ENCODE measurements at places on chromosomes 13 and 19.

DNA sequence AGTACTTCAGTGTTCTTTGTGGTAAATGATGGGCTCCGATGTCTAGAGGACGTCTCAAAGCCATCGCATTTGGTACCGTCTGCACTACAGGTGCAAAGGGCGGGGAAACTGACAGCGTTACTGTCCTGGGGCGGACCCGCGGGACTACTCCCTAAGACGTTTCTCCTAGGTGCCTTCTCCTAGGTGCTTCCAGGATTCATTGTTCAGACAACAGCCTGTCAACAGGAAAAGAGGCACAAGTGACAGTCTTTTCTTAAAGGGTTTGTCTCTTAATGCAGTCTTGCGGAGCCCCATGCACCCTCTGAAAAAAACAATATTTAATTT lies 1.4 kb downstream of the SERTM1 start:
- DNase-seq, result no peak

DNA sequence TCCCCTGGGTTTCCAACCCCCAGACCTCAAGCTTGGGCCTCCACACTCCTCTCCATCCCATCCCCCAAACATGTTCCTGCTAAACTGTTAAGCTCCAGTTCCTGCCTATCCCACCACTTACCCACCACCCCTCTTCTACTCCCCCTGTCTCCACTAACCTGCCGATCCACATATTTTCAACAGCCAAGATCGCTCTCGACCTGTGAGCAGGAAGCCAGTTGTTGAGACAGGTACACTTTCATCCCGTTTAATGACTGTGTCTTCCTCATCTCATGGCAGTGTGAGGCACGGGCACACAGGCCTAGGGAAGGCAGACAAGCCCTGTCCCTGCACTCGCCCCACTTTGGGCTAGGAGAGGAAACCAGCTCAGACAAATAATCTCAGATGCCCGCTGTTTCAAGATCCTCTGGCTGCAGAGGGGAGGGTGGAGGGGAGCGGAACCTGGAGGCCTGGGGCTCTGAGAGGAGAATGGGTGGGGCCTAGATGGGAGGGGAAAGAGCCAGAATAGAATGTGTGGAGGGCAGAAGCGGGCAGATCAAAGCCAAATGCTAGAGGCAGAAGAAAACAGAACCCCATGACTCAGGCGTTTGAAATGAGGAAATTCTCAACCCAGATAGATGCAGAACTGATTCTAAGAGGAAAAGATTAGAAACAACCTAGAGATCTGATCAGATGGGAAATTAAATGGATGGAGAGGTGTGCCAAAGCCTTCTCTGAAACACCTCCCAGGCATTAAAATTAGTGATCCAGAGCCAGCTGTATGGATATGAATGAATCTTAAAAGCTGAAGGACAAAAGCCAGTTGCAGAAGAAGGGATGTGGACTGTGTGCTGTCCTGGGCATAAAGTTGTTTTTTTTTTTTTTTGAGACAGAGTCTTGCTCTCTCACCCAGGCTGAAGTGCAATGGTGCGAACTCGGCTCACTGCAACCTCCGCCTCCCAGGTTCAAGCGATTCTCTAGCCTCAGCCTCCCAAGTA lies 16.9 kb upstream of the CYP2S1 start:
- DNase-seq, result peak; percentile 39

DNA sequence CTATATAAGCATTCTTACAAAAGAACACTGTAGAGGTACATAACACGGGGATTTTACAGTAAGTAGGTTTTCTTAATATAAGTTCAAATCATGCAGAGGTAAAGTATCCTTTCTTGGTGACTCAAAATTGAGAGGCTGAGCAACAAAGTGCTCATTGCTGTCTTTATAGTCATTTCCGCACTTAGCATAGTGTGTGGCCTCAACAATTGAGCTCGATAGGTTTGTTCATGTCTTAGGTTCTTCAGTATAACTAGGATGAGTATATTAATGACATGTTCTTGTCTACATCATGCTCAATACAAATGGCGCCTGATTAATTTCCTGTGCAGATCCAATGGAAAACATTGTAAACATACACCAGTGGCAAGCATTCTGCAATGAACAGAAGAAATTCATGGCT lies 1.4 kb downstream of the WDFY2 start:
- DNase-seq, result peak; percentile 24

GRCh38 chr13:79121286-79121685 lies 284.8 kb downstream of the RBM26 start:
- no peak for DNase-seq

DNA sequence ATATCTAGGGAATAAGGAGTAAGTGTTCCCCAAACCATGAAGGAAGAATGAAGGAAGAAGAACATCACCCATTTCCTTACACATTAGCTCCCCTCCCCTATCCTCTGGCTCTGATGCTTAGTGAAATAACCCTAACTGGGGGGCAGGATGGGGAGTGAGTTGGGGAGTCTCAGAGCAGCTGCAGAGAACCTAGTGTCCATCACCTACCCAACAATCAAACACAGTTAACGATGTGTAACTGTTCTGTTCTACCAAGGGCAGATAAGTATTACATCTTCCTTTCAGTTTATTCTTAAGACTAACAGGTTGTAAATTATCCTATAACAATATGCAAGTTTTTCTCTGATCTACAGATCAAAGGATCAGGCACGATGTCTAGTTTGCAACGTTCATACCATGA lies 12.8 kb downstream of the ELF1 start:
- DNase-seq, result no peak

GRCh38 chr13:32850316-32851052 lies 165.7 kb upstream of the KL start:
- DNase-seq, result no peak

DNA sequence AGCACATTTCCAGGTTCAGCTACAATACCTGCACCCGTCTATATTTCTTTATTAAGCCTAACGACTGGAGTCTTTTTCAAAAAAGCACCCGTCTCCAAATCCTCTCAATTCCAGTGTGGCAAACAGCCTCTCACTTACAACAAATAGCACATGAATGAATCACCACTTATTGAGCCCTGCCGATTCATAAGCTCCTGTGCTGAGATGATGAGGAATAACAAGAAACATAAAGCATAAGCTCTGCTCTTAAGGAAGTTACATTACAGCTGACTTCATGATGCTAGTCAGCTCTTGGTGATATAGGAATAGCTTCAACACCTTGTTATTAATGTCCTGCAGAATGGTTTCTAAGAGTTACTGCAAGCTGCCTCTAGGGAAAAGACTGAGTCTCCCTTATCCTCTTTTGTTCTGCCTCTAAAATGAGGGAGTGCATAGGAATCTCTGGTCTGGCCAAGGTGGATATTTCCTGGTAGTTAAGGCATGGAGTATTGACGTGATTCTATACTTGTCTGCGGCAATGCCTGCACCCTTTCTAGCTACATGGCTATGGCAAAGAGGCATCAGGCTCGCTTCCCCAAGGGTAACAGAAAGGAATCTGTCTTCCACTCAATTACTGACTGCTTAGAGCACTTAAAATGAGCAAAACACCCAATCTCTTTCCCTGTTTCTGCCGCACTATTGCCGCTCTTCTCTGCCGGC lies 195.7 kb downstream of the KLF12 start:
- peak; percentile 19 for DNase-seq

GRCh38 chr19:33905473-33905936 lies 108.8 kb downstream of the KCTD15 start:
- DNase-seq, result no peak

DNA sequence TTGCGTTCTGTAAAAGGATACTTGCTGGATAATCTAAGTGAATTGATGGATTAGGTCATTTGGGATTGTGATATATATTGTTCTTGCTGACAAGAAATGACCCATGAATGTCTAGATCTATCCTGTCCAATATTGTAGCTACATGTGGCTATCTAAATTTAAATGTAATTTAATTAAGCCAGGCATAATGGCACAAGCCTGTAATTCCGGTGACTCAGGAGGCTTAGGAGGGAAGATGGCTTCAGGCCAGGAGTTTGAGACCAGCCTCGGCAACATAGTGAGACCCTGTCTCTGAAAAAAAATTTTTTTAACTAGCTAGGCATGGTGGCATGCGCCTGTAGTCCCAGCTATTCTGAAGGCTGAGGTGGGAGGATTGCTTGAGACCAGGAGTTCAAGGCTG lies 39.3 kb upstream of the AKAP11 start:
- DNase-seq, result no peak

DNA sequence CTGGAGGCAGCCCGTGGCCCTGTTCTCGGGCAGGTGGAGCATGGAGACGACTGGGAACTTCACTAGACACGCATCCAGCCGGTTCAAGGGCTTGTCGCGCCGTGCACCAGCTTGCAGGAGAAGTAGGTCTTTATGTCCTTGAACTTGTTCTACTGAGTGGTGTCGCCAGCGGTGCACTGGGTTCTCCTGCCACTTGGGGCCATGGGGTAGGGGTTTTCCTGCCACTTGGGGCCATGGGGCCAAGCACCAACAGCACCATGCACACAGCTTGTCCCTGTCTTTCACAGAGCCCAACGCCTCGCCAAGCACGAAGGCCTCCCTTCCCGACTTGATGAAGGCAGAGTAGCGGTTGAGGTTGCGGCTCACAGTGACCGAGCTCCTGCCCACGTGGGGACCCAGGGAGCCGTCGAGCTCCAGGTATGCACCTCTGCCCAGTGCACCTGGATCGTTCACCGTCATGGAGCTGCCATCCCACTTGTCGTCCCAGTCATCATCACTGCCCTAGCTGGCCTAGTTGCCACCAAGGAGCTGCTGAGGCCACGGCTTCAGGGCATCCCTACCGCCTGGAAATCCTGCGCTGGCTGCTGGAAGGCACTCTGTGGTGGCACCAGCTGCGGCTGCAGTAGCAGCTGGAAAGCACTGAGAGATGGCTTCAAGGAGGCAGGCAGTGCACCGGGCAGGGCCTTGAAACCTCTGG lies 40.5 kb upstream of the TPM4 start:
- DNase-seq, result no peak

DNA sequence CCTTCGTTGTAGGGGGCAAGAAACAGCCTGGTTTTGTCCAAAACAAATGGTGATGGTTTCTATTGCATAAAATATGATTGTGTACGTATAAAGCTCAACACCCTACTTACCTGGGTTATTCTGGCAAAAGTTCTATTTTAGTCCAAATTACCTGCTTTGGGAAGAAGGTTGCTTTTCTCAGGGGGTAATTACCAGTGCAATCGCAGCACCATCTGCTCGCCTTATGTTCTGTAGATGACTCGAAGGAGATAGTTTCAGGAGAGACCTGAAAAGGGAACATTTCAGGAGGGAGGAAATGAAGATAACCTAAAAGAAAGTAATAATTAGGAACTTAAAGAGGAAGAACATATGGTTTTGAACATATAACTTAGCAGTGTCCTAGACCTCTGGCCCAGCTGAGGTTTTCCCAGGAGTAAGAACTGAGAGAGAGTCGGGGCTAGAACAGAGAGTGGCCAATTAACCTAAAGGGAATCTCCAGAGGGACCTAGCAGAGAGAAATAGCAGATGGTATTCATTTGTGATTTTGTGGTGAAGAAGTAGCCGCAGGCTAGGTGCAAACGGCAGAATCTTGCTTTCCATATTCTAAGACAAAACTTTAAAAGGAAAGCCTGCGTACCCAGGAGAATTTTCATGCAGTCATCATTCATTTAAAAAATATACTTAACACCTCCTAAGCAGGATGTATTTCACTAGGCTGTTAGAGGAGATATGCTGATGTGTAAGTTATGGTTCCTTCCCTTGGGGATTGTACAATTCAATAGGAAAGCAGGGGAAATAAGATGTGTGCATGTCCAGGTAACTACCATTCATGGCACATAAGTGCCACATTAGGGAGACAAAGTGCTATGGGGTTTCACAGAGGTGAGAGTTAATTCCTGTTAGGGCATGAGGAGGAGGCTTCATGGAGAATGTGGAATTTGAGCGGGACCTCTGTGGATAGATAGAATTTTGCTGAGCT lies 113.0 kb upstream of the SLC10A2 start:
- no peak for DNase-seq

DNA sequence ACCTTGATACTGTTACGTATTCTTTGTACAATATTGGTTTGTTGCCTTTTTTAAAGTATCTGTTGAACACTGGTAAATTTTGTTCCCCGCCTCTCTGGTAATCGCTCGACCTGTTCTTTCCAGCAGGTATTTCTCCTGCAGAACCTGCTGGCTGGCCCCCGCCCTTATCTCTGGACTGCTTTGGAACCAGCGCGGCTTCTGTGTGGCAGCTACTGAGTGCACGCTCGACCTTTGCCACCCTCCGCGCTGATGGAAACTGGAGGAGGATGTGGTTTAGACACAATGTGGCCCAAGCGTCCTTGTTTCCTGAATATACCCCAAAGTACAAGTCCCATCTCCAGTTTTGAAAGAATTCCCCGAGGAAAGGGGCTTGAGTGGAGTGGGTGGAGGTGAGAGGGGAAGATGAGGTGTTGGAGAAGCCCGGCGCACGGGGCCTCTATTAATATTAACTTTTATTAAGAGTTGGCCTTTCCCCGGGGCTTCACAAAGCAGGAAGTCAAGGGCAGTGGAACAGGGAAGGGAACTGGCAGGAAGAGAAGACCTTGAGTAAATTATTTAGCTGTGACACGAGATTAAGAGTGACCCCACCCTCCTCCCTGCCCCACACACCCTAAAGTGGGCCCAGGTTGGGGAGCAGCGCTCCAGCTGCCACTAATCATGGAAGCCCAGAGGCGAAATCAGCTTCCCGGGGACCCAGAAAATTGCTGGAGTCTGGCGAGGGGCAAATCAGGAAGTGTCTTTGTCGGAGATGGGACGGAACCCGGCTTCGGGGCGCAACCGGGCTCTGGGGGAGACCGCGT lies 16.0 kb downstream of the CDX2 start:
- no peak for DNase-seq

DNA sequence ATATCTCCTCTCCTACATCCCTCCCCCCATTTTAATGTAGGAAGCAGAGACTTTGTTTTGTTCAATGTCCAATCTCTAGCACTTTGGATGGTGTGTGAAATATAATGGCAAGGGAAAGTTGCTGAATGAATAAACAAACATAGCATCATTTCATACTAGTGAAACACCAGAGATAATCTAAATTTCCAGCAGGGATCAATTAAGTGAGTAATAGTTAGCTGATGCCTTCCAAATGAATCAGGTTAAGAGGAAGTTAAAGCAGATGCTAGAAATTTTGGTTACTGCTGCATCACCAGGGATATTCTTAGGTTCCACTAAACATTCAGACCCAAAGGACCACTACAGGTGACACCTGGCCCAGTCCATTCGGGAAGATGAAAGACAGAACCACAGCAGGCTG lies 8.1 kb downstream of the MRPS31 start:
- no peak for DNase-seq

GRCh38 chr13:96403241-96403640 lies 313.3 kb downstream of the HS6ST3 start:
- no peak for DNase-seq

DNA sequence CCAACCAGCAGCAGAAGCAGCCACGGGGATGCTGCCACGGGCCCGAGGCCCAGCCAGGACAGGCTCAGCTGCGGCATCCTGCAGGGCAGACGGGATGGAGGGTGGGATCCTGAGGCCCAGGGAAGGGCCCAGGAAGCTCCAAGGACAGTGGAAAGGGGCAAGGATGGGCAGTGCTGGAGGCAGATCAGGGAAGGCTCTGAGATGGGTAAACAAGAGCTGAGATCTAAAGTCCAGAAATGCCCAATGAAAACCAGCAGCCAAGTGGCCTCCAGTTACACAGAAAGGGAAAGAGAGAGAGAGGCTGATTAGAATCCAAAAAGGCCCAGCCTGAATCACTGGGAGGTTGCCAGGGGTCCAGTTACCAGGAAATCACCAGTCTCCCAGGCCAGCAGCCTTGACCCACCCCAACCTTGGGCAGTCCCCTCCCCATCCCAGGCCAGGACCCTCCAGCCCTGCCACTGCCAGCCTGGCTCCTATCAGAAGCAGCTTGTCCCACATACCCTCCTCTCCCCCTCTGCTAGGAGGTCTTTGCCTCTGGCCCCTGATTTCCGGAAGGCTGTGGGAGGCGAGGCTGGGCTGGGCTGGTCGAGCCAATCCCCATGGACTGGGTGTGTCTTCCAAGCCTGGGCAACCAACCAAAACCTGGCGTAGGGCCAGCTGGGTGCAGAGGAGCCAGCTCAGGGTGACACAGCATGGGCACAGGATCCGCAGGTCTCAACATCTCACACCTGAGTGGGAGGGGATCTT lies at the start of gene CYP4F11:
TSS of gene CYP4F11 (minus strand) at position 198 of the 747 bp plus-strand sequence. CDS start at position 77, 121 bp downstream.
- peak; percentile 36 for DNase-seq
